NB4 (cell line): ENCODE measurements at places on chromosomes 6 and 20.

DNA sequence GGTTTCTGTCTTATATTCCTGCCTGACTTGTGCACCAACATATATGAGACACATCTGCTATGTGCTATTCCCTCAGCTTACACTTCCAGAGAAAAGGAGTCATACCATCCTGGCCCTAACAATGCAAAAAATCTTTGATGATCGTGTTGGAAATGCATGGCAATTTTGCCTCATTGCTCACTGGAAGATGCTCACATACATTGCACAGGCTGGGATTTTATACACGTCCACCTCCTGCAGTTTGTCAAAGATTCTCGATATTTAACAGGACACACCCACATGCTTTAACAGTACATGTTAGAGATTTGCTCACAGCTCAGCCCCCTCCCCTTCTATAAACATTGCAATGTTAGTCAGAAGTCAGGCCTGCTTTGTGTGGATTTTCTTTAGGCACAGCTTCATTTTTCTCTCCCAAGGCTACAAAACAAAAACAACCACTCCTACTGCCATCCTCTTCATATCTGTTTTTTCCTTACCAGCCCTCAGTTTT lies 66.1 kb downstream of the ADGB start:
- no peak for DNase-seq

DNA sequence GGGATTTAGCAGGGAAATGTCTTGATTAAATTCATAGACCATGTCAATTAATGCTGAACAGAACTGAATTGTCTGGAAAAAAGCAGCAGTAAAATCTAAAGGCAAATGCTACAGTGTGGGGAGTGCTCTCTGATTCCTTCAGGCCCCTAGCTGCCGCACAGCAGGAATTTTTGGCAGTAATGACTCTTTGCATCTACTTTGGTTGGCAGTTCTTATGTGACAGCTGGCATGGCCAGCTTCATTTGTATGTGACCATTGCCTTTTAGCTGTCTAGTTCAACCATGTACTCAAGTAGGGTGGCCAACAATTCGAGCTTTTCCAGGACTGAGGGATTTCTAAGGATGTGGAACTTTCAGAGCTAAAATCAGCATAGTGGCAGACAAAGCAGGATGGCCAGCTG lies 499.1 kb upstream of the MAN1A1 start:
- DNase-seq: no peak

DNA sequence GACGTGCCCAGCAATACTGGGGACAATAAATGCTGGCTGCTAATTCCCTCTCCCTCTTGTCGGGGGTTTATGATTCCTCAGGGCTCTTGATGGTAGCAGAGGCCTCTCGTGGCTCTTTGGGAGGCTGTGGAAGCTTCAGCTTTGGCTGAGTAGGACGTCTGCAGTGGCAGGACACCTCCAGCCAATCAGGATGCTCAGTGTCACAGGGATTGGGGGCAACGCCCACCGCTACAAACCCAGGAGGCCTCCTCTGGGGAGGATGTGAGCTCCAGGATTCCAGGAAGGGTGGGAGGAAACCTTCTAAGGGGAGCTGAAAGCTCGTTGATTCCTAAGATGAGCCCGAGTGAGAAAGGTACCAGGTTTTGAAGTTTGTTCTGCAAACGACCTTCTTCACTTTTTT lies 19.4 kb downstream of the RSPO4 start:
- no peak for DNase-seq

- peak; percentile 8 for DNase-seq
Observed at GRCh38 chr6:75755704-75756103, 6.7 kb downstream of the MYO6 start.
